Right lobe of liver (tissue), 6 donors: ENCODE measurements at places on chromosomes 4 and X. TPM values are rescaled to one million over a fixed set of nuclear protein-coding genes. Genes with fewer than 3 reads are reported as not detected.

GRCh38 chr4:5277079-5277478, 225.8 kb downstream of the STK32B start:
- DNase-seq = no peak

Gene KLF8
- total RNA-seq = 0.56 TPM

GRCh38 chr4:26741491-26741871, 119.2 kb upstream of the STIM2 start:
- peak; percentile 16 for DNase-seq

DNA sequence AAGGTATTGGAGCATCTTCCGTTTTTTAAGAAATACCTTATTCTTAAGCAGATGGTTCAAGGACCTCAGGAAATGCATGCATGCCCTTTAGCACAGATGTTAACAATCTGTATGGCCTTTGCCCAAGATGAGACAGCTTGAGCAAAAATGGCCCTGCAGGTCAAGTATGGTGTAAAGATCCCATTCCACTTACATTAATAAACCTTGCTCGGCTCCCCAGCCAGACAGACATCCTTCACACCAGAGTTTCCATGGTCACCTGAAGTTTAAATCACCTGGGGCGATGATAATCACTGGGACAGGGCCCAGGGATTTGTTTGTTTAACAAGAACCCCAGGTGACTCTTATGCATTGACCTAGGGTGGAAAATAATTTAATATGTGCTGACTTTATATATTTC, 287.0 kb upstream of the NOCT start:
- no peak for DNase-seq

DNA sequence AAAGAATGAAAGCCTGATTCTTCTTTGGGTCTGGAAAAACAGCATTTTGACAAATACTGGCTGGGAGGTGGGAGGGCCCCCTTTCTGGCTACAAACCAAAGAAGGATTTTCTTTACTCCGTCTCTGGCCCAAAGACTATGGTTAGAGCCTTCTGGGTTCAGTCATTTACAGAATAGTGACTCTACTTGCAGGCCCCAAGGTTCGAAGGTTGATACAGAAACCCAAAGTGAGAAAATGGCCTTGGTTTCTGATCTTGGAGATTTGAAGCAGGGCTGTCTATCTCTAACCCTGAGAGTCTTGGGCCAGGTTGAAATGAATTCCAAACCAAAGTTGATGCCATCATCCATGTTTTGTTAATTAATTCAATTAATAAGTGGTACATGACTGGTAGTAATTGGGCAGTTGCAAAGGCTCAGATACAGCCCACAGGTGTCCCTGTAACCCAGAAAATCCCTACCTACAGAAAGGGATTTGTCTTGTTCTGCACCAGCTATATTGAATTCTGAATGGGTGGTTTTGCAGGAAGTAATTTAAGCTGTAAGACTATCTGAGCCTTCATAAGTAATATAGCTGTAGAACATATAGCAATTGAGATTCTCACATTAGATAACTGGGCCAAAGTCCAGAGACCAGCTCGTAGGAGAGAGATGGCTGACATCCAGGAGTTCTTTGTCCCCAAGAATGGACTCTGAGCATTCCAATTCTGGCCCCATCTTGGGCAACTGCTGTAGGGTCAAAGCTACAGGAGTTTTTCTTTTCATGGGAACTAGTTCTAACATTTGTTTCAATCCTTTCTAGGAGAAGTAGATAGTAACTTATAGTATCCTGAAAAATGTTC, 34.5 kb downstream of the CHRNA9 start:
- DNase-seq = peak; percentile 76

Gene H2BW2
- not detected for total RNA-seq

Gene GJB1
- 329 TPM for total RNA-seq

DNA sequence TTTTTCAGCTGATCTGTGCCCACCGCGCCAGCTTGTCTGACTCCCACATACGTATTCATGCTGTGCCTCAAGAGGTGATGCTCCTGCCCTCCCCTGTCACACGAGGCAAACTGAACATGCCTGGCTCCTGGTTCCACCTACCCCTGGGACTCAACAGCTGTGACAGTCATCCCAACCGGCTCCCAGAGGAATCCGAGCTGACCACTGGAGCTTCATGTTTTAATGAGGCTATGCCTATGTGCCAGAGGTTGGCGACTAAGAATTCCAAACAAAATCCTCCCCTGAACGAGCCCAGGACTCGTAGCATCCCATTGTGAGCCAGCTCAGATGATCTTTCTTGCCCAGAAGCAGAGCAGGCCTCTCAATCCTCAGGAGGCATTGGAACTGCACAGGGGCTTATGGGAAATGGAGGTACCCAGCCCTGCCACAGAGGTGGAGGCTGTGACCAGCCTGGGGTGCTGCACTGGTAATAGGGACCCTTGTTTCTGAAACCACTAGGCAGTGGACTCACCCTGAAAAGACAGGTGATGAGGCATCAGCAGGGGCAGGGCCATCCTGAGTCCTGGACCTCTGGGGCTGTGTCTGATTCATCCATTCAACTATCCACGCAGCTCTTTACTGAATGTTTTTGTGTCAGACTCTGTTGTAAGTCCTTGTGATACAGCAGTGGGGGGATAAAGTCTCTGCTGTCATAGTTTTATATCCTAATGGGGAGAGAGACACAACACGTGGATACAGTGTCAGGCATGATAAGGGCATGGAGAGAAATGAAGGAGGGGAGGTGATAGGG, 325.0 kb downstream of the EVC2 start:
- DNase-seq = no peak

Gene TLR6
- 3.4 TPM for total RNA-seq

DNA sequence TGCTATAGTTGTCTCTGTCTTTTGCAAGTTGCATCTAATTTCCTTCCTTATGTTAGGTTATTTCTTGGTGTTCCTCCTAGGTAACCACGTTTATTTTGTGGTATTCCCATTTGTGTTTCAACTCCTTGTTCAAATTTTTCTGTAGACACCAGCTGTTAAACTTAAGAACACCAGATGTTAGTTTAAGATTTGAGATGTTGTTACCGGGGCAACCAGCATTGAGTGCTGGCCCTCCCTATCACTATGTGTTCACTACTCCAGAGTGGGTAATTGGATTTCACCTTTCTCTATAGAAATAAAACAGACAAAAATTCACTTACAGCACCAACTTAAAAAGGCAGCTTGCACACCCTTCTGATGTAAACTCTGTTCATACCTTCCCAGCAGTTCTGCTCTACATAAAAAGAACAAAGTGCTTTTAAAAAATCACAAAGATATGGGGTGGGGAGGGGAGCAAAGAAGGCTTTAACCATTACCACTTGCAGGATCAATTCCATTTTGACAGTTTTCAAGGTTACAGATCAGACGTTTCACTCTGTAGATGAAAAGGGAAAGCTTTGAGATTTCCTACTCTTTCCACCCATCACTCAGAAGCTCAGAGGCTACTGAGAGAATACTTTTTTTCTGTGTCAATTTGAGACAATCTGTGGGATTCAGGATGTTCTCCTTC, 82.9 kb downstream of the DKK2 start:
- no peak for DNase-seq

- no peak for DNase-seq
Measured at GRCh38 chr4:168540503-168541265, 43.8 kb downstream of the PALLD start.

Gene PFKFB1
- 5.8 TPM for total RNA-seq

DNA sequence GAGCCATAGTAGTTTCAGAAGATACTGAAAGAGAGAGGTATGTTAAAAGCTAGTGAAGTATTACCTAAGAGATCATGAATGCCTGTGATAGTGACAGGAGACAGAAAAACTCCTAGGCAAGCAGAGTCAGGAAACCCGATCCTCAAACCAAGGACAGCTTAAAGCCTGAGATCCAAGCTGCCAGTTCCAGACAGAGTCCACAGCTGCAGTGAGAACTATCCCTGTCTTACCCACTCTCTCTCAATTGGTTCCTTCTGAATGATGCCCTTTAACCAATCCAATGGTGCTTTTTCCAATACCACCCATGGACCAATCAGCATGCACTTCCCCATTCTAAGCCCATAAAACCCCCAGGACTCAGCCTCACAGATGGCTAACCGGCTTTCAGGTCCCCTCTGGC, 90.4 kb upstream of the PCDH10 start:
- DNase-seq = no peak

GRCh38 chr4:82848706-82849105, 42.2 kb downstream of the SEC31A start:
- DNase-seq = no peak

DNA sequence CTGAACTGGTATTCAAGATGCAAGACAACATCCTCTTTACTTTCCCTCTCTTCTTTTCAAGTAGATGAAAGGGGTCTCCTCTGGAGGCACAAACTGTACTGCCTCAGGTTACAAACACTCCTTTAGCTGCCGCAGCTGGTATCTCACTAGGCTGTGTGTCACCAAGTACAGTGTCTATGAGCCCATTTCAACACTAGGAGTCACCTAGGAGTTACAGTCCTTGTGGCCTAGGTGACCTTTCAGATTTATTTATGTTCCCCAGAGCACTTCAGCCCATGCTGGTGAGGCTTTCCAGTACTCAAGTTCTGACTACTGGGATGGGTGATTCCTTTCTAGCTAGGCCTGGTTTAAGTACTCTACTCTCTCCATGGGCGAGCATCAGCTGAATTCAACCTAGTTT, 32.4 kb upstream of the TMLHE start:
- DNase-seq = no peak

Gene PPP3CA
- total RNA-seq = 12.1 TPM

Gene LNX1
- 4.7 TPM for total RNA-seq

- no peak for DNase-seq
Measured at GRCh38 chr4:109495514-109495913, 61.9 kb downstream of the SEC24B start.

Gene AMER1
- 2.1 TPM for total RNA-seq

- no peak for DNase-seq
Measured at GRCh38 chrX:13855689-13856450, 39.0 kb upstream of the GPM6B start.
